Left renal pelvis (tissue), 4 donors: ENCODE measurements at places on chromosomes 1 and 21. TPM values are rescaled to one million over a fixed set of nuclear protein-coding genes. Genes with fewer than 3 reads are reported as not detected.

DNA sequence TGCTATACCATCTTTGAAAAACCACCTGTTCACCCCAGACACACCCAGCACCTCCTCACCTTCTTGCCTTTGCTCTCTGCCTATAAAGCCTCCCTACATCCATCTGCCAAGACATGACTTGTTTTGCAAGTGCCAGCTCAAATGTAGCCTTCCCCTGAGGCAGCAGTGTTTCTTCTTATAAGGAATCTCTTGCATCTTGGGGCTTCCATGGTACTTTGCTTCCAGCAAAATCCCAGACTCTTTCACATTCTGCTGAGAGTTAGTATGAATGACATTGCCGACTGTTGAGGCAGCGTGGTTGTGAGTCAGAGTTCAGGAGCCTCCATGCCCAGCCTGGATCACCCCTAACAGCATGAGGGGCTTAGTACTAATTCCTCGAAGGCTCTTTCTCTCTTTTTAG, 217.4 kb upstream of the RUNX1 start:
- no peak for DNase-seq

Gene MNDA
- 5.0 TPM for polyA plus RNA-seq

Gene LDLRAD1
- 0.09 TPM for polyA plus RNA-seq

Gene TRABD2B
- polyA plus RNA-seq, result 17.0 TPM
